Activated CD8-positive, alpha-beta T cell treated with anti-CD3 and anti-CD28 coated beads for 36 hours (primary cell): ENCODE measurements at places on chromosomes 16 and 17. TPM values are rescaled to one million over a fixed set of nuclear protein-coding genes. Genes with fewer than 3 reads are reported as not detected.

Gene PLA2G10
- not detected for total RNA-seq

Gene ASPA
- not detected for total RNA-seq

Gene SCGB1C2
- total RNA-seq: not detected

Gene EPX
- total RNA-seq: not detected

Gene ABCC6
- not detected for total RNA-seq

Gene MFAP4
- total RNA-seq: 0.47 TPM
